ENCODE measurements at places on chromosomes 11 and 22.

GRCh38 chr11:46055371-46055770 lies 65.9 kb downstream of the PHF21A start:
- DNase-seq, result no peak

DNA sequence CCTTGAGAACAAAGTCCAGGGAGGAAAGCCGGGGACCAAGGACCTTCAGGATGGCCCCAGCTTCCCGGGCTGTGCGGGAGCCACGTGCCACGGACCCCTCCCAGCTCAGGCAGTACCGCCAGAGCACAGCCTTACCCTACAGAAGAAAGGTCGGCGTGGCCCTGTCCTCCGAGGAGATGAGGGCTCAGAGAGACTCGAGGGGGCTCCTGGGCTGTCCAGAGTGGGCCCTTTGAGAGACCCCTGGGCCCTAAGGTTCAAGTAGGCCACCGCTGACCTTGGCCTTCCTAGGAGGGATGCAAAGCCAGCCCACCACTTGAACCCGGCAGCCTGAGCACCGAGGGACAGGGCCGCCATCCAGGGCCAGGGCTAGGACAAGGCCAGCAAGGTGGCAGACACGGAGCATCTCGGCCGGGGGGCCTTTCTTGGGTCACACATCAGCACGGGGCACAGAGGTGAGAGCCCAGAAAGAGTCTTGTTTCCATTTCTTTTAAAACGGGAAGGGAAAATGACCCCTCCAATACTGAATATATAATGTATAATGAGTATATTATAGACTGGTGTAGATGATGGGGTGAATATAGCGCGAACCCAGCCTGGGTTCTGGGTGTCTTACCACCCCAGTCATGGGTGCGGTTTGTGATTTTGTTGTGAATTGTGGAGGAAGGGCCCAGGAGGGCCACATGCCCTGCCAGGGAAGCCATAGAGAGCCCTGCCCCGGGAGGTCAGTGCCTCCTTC lies 34.4 kb upstream of the PPARA start:
- no peak for DNase-seq

- no peak for DNase-seq
Observed at GRCh38 chr11:106827687-106828086, 190.6 kb downstream of the GUCY1A2 start.

GRCh38 chr11:74593463-74593862 lies 1.1 kb downstream of the POLD3 start:
- DNase-seq, result no peak

- no peak for DNase-seq
Observed at GRCh38 chr22:22239311-22239939, 5.2 kb upstream of the VPREB1 start.

GRCh38 chr11:5847711-5848110 lies 6.0 kb upstream of the OR52E6 start:
- no peak for DNase-seq

DNA sequence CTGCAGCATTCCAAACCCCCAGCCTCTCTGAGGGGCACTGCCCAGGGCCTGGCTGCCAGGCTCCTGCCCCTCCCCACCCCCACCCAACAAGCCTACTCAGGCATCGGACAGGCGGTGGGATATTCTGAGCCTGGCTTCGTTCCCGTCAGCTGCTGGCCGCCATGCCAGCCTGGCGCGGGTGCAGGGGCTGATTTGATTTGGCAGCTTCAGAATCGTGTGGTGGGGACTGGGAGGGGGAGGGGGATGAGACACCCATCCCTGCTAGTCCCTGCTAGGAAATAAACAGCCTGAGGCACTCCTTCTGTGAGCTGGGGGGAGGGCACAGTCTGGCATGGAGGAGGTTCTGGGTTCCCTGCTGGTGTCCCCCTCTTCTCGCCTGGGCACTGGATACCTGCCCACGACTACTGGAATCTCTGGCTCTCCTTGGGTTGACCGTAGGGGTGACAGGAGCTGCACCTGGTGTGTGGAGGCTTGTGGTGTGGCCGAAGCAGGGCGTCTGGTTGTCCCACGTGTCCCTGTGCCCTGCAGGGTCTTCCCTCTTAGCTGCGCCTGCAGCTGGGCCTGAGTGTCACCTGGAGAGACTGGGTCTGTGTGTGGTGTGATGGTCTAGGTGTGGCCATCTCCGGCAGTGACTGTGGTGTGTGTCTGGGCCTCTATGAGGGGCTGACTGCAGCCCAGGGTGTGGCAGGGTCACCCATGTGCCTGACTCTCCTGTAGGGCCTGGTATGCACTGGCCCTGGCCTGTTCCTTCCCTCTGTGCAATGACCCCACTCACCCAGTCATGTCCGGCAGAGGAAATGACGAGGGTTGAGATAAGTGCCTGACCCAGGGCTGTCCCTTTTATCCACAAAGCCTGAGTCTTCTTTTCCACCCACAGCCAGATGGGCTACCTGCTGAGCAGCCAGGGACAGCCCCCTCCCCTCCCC lies 42.2 kb downstream of the PDE2A start:
- DNase-seq, result no peak

GRCh38 chr11:124122123-124122522 lies 6.9 kb downstream of the VWA5A start:
- DNase-seq, result no peak

- DNase-seq, result no peak
Observed at GRCh38 chr11:68891351-68891948, 12.2 kb downstream of the MRPL21 start.

DNA sequence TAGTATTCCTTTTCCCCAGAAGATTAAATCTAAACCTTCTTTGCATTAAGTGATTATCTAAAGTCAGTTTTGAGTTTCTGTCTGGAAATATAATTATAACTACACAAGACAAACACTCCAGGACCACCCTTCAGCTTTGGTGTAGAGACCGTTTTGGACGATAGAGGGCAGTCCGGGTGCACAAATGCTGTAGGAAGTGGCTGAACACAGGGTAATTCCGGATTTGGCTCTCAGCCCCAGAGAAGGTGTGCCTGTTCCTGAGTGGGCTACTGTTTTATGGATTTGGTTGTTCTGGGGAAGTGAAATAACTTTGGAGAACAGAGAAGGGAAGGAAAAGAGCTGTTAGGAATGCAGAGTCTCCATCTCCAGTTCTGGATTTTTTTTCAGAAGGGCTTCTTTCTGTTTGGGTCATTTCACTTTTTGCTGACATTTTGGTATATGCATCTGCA lies 14.8 kb downstream of the EXT2 start:
- peak; percentile 35 for DNase-seq

GRCh38 chr11:8689726-8690255 lies 7.2 kb downstream of the RPL27A start:
- DNase-seq, result no peak

- DNase-seq, result no peak
Observed at GRCh38 chr11:80031014-80031600, 590.3 kb upstream of the TENM4 start.

All from SHP77 (cell line).